ENCODE measurements at places on chromosomes 2 and 18. TPM values are rescaled to one million over a fixed set of nuclear protein-coding genes. Genes with fewer than 3 reads are reported as not detected.

Gene STK17B
- 4.5 TPM for total RNA-seq

Gene PCARE
- total RNA-seq, result not detected

Gene ADNP2
- 11.1 TPM for total RNA-seq

Gene COL6A3
- 0.07 TPM for total RNA-seq

Gene LINC00305
- not detected for total RNA-seq

Gene EFR3B
- 14.7 TPM for total RNA-seq

Gene MPP4
- total RNA-seq, result 0.06 TPM

Gene HOXD11
- total RNA-seq, result 7.5 TPM

Gene GKN1
- total RNA-seq, result 0.83 TPM

Gene CYRIA
- total RNA-seq, result 0.14 TPM

Gene PLEKHA3
- 20.1 TPM for total RNA-seq

Gene IL36RN
- total RNA-seq, result 0.14 TPM

Gene NR4A2
- total RNA-seq, result 2.9 TPM
